ENCODE measurements at places on chromosomes 12 and 14. TPM values are rescaled to one million over a fixed set of nuclear protein-coding genes. Genes with fewer than 3 reads are reported as not detected.

DNA sequence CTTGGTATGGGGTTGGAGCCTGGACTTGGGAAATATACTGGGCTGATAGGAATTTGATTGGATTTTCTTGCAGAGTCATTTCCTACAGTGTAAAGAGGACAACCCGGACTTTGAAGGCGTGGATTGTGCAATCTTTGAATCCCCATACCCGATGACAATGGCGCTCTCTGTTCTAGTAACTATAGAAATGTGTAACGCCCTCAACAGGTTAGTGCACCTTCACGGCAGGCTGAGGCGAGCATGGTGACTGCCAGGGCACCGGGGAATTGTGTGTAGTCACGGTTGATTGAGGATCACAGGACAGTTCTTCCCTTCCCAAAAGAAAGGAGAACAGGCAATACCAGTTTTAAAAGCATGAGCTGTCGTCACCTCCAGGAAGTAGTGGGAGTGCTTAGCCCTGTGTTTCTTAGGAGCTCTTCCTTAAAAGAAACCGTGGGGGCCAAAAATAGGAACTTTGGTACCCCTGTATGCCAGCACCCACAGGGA, 58.3 kb downstream of the ANAPC7 start:
- no peak for DNase-seq
- H3K36me3 ChIP-seq, result peaks cover 18% of the 10 kb centered on the region
- no peaks in the 10 kb centered on the region for H3K27me3 ChIP-seq

DNA sequence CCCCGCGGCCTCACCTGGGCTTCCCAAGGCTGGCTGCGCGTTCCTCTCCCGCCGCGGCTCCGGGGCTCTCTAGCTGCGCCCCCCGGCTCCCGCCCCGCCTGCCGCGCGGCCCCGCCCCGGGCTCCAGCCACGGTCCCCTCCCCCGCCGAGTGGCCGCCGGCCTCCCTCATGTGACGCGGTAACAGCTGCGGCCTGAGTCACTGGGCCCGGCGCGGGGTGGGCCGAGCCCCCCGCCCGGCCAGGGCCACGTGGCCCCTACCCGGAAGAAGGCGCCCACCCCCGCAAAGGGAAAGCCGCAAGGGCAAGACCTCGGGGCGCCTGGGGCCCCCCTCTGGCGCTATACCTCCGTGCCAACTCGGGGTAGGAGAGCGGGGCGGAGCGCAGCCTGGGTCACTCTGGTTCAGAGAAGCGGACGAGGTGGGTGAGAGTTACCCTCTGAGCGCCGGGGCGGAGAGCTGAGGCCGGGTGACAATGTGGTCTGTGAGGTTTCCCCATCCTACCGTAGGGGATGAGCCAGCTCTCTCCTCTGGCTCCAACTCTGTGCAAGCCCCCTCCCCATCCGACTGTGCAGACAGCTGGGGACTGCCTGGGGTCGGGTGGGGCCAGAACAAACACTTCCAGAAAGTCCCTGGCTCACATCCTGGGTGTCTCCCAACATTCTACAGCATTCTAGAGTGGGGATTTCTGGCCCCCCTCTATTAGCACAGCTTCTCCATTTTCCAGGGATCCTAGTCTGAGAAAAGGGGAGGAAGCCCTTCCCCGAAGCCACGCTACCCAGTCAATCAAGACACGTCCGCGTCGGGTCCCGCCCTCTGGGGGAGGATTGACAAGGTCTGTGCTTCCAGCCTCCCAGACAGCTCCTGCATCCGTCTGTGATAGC, at the start of gene CD63:
Gene CD63 (minus strand): TSS at position 71 of the 880 bp plus-strand sequence. CDS start 668 bp downstream, outside the sequence.
- peak; percentile 85 for DNase-seq
- peak within 1 kb of the TSS; percentile 88 for H3K4me3 ChIP-seq
- H3K27ac ChIP-seq, result peak within 1 kb of the TSS; percentile 91
- no peaks in the 10 kb centered on the region for H3K27me3 ChIP-seq

GRCh38 chr12:46351886-46352650, 20.5 kb downstream of the SLC38A2 start:
- no peak overlapping the region for H3K27ac ChIP-seq
- no peak overlapping the region for H3K4me3 ChIP-seq
- H3K27me3 ChIP-seq, result no peaks in the 10 kb centered on the region
- peaks cover 24% of the 10 kb centered on the region for H3K4me1 ChIP-seq

- H3K4me1 ChIP-seq, result no peaks in the 10 kb centered on the region
- no peaks in the 10 kb centered on the region for H3K27me3 ChIP-seq
- no peak overlapping the region for H3K27ac ChIP-seq
- no peak overlapping the region for H3K4me3 ChIP-seq
- H3K36me3 ChIP-seq, result no peaks in the 10 kb centered on the region
These were observed 194.6 kb upstream of the FSCB start for GRCh38 chr14:44701563-44702263.

- no peaks in the 10 kb centered on the region for H3K4me1 ChIP-seq
- H3K27me3 ChIP-seq, result no peaks in the 10 kb centered on the region
- no peak for DNase-seq
- peaks cover 6% of the 10 kb centered on the region for H3K36me3 ChIP-seq
- no peak overlapping the region for H3K27ac ChIP-seq
These were observed 133.4 kb downstream of the RFLNA start for GRCh38 chr12:124428136-124428791.

GRCh38 chr14:37437490-37437889, 157.6 kb downstream of the FOXA1 start:
- H3K4me3 ChIP-seq, result no peak overlapping the region
- no peaks in the 10 kb centered on the region for H3K4me1 ChIP-seq
- no peaks in the 10 kb centered on the region for H3K27me3 ChIP-seq
- no peaks in the 10 kb centered on the region for H3K36me3 ChIP-seq

DNA sequence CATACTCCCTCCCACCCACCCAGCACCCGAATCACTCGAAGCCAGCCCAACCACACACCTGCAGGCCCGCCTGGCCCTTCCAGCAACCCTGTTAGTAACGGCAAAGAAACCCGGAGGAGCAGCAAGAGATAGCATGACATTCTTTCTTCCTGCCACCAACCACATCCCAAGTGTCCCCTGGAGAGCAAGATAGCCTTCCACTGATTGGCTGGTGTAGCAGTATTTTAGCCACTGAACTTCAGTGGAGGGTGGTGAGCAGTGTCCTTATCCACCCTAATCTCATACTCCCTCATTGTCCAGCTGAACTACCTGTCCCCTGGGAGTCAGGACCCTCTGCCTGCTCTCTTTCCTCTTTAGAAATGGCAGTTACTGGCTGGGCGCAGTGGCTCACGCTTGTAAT, 769 bp upstream of the SLC39A5 start:
- H3K27me3 ChIP-seq, result no peaks in the 10 kb centered on the region
- DNase-seq, result no peak
- H3K4me1 ChIP-seq, result peaks cover 18% of the 10 kb centered on the region
- no peak overlapping the region for H3K4me3 ChIP-seq
- H3K27ac ChIP-seq, result no peak overlapping the region
- peaks cover 6% of the 10 kb centered on the region for H3K36me3 ChIP-seq

DNA sequence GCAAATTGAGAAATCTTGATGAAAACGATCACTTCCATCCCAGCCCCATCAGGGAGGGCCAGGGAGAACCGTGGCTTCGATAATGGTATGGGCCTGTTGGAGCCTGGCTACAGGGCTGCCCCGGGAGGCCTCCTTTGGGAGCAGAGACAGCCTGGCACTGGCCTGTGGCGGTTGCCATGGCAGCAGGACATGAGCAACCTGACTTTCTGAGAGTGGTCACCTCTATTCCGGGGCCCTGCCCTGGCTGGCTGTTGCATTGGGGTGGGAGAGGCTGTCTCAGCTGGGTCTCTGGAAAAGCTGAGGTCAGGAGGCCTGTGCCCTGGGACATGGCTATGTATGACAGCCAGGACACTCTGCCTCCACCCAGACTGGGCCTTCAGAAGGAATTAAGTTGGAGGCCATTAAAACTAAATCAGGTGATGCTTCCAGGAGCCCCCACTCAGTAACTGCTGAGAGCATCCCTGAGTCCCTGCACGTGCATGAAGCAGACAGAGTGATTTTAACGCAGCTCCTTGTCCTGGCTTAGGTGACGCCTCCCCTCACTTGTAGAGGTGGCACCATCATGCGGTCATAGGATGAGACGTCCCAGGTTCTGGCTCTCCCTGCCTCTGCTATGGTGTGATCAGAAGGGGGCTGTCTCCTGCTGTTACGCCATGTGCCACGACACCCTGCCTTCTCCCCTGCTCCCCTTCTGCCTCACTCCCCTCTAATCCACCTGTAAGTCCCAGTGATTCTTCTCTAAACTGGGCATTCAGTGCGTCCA, 126.3 kb downstream of the SLC25A47 start:
- no peak overlapping the region for H3K27ac ChIP-seq
- DNase-seq, result no peak
- no peaks in the 10 kb centered on the region for H3K27me3 ChIP-seq
- H3K4me1 ChIP-seq, result peaks cover 12% of the 10 kb centered on the region
- no peaks in the 10 kb centered on the region for H3K36me3 ChIP-seq

GRCh38 chr12:124550123-124551089, 17.0 kb downstream of the NCOR2 start:
- H3K36me3 ChIP-seq, result no peaks in the 10 kb centered on the region
- no peak overlapping the region for H3K4me3 ChIP-seq
- H3K27ac ChIP-seq, result no peak overlapping the region

GRCh38 chr12:3730111-3730510, 22.8 kb downstream of the CRACR2A start:
- no peak for DNase-seq
- H3K4me1 ChIP-seq, result peaks cover 47% of the 10 kb centered on the region
- H3K27ac ChIP-seq, result no peak overlapping the region
- H3K4me3 ChIP-seq, result no peak overlapping the region
- peaks cover 5% of the 10 kb centered on the region for H3K36me3 ChIP-seq

DNA sequence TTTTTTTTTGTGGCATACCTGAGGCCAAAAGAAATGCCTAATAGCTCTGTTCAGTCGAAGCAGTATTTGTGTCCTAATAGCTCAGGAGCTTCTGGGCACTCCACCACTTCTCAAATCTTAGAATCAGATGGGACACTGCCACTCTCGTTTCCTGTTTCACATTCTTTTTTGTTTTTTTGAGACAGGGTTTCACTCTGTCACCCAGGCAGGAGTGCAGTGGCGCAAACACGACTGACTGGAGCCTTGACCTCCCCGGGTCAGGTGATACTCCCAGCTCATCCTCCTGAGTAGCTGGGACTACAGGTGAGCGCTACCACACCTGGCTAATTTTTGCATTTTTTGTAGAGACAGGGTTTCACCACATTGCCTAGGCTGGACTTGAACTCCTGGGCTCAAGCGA, 52.7 kb downstream of the SPPL3 start:
- no peaks in the 10 kb centered on the region for H3K36me3 ChIP-seq
- H3K27ac ChIP-seq, result no peak overlapping the region
- peaks cover 71% of the 10 kb centered on the region for H3K4me1 ChIP-seq
- DNase-seq, result no peak

DNA sequence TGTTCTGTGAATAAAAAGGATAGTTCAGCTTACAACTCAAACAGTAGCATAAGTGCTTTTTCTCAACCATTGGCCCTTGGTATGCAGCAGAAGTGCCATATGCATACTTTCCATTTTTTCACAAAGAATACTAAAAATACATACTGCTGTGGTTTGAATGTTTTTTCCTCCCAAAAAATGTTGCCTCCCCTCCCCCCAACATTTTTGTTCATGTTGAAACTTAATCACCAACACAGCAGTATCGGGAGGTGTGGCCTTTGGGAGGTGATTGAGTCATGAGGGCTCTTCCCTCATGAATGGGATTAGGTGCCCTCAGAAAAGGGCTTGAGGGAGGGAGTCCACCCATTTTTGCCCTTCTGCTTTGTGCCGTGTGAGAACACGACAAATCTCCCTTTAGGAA, 198.6 kb downstream of the ESR2 start:
- H3K4me1 ChIP-seq, result peaks cover 7% of the 10 kb centered on the region
- H3K4me3 ChIP-seq, result no peak overlapping the region
- peaks cover 5% of the 10 kb centered on the region for H3K36me3 ChIP-seq
- H3K27me3 ChIP-seq, result no peaks in the 10 kb centered on the region
- no peak overlapping the region for H3K27ac ChIP-seq

GRCh38 chr12:56590237-56590830, 39.8 kb downstream of the BAZ2A start:
- H3K27me3 ChIP-seq, result no peaks in the 10 kb centered on the region
- H3K4me3 ChIP-seq, result no peak overlapping the region
- H3K27ac ChIP-seq, result no peak overlapping the region
- no peaks in the 10 kb centered on the region for H3K36me3 ChIP-seq
- peak; percentile 16 for DNase-seq

GRCh38 chr12:122018457-122018856, 3.2 kb upstream of the BCL7A start:
- H3K36me3 ChIP-seq, result peaks cover 4% of the 10 kb centered on the region
- no peak for DNase-seq
- no peak overlapping the region for H3K27ac ChIP-seq
- H3K4me3 ChIP-seq, result no peak overlapping the region
- peaks cover 20% of the 10 kb centered on the region for H3K27me3 ChIP-seq

DNA sequence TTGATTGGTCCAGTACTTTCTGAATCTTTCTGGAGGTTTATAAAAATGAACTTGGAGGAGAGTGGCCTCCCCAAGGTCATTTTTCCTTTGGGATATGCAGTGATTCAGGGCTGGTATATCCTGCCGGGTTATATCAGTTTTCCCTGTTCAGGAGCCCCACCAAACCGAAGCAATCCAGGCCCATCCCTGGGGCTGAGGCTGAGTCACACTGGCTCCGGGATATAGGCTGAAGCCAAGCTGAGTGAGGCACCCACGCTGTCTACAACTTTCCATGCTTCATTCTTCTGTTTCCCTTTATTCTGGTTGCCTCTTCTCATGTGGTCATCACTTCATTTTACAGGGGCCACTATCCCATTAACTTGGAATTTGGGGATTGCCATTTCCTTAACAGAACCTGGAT, 3.4 kb downstream of the SSPN start:
- H3K4me3 ChIP-seq, result no peak overlapping the region
- peaks cover 6% of the 10 kb centered on the region for H3K4me1 ChIP-seq
- DNase-seq, result no peak
- no peaks in the 10 kb centered on the region for H3K36me3 ChIP-seq
- H3K27me3 ChIP-seq, result peaks cover 42% of the 10 kb centered on the region
- H3K27ac ChIP-seq, result no peak overlapping the region

DNA sequence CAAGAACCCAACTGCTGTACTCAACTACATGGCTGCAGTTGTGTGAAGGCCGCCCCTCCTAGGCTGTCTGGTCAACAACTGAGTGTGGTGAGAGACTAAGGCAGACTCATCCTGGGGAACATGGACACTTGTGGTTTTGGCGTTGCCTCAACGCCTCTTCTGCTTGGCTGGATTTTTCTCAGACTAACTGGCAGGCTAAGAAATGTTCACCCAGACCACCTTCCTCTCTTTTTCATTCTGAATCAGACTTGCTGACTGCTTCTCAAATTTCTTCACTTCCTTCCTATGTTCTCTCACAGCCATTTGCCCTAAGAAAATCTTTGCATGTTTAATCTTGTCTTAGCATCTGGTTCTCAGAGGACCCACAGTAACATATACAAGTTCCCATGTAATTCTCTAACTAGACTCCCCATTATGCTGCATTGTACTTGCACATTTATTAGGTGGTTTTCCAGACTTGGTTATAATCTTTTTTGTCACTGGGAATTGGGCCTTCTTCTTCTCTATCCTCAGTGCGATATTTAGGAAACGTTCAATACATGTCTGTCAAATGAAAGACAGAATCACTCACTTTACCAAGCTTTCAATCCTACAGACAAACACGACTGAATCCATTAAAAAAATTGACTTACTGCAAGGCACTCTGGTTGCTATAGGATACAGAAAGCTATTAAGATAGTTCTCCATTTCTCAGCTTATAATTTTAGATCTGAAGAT, 327.6 kb downstream of the CCER1 start:
- no peak for DNase-seq
- H3K27ac ChIP-seq, result no peak overlapping the region
- no peaks in the 10 kb centered on the region for H3K27me3 ChIP-seq
- no peaks in the 10 kb centered on the region for H3K4me1 ChIP-seq

Gene TMEM30B
- total RNA-seq, result 2.2 TPM

Gene GLI1
- total RNA-seq, result 1.3 TPM

Gene HOXC10
- not detected for total RNA-seq

Gene CLSTN3
- total RNA-seq, result 56.1 TPM

Gene KRT72
- total RNA-seq, result 2.3 TPM

Gene KLHL33
- 0.28 TPM for total RNA-seq

Gene SLCO1B1
- not detected for total RNA-seq

Gene PMCH
- 1.2 TPM for total RNA-seq

Gene PTCSC3
- not detected for total RNA-seq

Gene TMEM132C
- total RNA-seq, result not detected

Gene PPP4R4
- total RNA-seq, result 9.5 TPM

Gene TBC1D30
- total RNA-seq, result 0.94 TPM
